ENCODE measurements at places on chromosomes 4 and X. TPM values are rescaled to one million over a fixed set of nuclear protein-coding genes. Genes with fewer than 3 reads are reported as not detected.

The DRD5 gene
- total RNA-seq: not detected

The RTL5 gene
- 0.73 TPM for total RNA-seq

The NR3C2 gene
- total RNA-seq: 29.1 TPM

The ANXA3 gene
- 0.84 TPM for total RNA-seq

The SPANXN4 gene
- total RNA-seq: not detected

The RRH gene
- not detected for total RNA-seq

The INPP4B gene
- total RNA-seq: 46.9 TPM

The CLCN4 gene
- 0.84 TPM for total RNA-seq

The SERPINA7 gene
- not detected for total RNA-seq

The UGT2B11 gene
- not detected for total RNA-seq

The MAGED4 gene
- 0.10 TPM for total RNA-seq

The RAB41 gene
- not detected for total RNA-seq

The CAPN6 gene
- not detected for total RNA-seq

The ZNF732 gene
- total RNA-seq: not detected

The GNRHR gene
- total RNA-seq: not detected

The GUCY1A1 gene
- total RNA-seq: 6.4 TPM

The TSPAN6 gene
- 0.94 TPM for total RNA-seq

The PCYT1B gene
- total RNA-seq: 3.7 TPM

The TNIP2 gene
- 53.8 TPM for total RNA-seq

The OGT gene
- 323 TPM for total RNA-seq

The BRS3 gene
- total RNA-seq: not detected

The SCOC gene
- total RNA-seq: 9.3 TPM

The KIT gene
- total RNA-seq: 0.42 TPM

The SYTL4 gene
- 2.2 TPM for total RNA-seq

The UBA6 gene
- 87.8 TPM for total RNA-seq

The RAI2 gene
- total RNA-seq: 0.31 TPM

The VEGFD gene
- not detected for total RNA-seq

The ZNF630 gene
- total RNA-seq: 1.6 TPM

The CENPVL1 gene
- total RNA-seq: not detected

The BANK1 gene
- 31.7 TPM for total RNA-seq

The COX7B2 gene
- not detected for total RNA-seq

The RPGR gene
- total RNA-seq: 19.6 TPM

The TMPRSS11F gene
- total RNA-seq: not detected

The IL2 gene
- total RNA-seq: 1.3 TPM

The PPBP gene
- total RNA-seq: 1,528 TPM

The F8A2 gene
- not detected for total RNA-seq

The DGAT2L6 gene
- not detected for total RNA-seq

The PNMA6A gene
- total RNA-seq: 0.10 TPM

The EDA2R gene
- 0.10 TPM for total RNA-seq

The PLP2 gene
- 53.9 TPM for total RNA-seq

The MAOB gene
- 0.10 TPM for total RNA-seq

The ODAPH gene
- total RNA-seq: 0.10 TPM

The RNF150 gene
- under 0.01 TPM for total RNA-seq

The PF4V1 gene
- 17.6 TPM for total RNA-seq

The RASSF6 gene
- 0.10 TPM for total RNA-seq

The GC gene
- not detected for total RNA-seq

The CPLX1 gene
- 0.10 TPM for total RNA-seq

The EREG gene
- 240 TPM for total RNA-seq

The LRP2BP gene
- 4.5 TPM for total RNA-seq

The DIPK2B gene
- not detected for total RNA-seq

The GPR82 gene
- total RNA-seq: under 0.01 TPM

The HSD17B11 gene
- total RNA-seq: 128 TPM

All from mononuclear cell (primary cell).